ENCODE measurements at places on chromosomes 1 and 21. TPM values are rescaled to one million over a fixed set of nuclear protein-coding genes. Genes with fewer than 3 reads are reported as not detected.

Gene KRTAP21-2
- total RNA-seq = not detected

Gene ANGPTL3
- not detected for total RNA-seq

Gene PTGER3
- total RNA-seq = 0.21 TPM

Gene CYB5RL
- total RNA-seq = 7.2 TPM

Gene OSCP1
- 9.4 TPM for total RNA-seq

GRCh38 chr1:167706931-167707877 lies 14.6 kb upstream of the MPZL1 start:
- no peak for DNase-seq

DNA sequence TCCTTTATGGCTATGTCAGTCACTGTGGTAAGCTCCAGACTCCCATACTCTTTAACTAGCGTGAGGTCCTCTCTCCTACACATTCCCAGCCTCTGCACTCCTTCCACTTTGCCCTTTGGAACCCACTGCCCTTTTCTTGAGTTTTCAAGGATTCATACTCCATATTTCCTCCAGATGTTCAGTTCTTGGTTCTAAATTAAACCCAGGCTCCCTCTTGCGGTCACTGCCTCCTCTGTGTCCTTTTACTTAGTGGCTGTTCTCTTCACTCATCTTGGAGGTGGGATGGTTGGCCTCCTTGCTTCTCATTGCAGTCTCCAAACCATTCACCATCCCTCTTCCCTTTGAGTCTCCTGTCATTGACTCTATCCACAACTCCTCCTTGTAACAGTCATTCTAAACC lies 208.1 kb downstream of the TGFB2 start:
- no peak for DNase-seq

Data from myocyte (in vitro differentiated cells).